NCI-H187 (cell line): ENCODE measurements at places on chromosomes 5 and 9.

DNA sequence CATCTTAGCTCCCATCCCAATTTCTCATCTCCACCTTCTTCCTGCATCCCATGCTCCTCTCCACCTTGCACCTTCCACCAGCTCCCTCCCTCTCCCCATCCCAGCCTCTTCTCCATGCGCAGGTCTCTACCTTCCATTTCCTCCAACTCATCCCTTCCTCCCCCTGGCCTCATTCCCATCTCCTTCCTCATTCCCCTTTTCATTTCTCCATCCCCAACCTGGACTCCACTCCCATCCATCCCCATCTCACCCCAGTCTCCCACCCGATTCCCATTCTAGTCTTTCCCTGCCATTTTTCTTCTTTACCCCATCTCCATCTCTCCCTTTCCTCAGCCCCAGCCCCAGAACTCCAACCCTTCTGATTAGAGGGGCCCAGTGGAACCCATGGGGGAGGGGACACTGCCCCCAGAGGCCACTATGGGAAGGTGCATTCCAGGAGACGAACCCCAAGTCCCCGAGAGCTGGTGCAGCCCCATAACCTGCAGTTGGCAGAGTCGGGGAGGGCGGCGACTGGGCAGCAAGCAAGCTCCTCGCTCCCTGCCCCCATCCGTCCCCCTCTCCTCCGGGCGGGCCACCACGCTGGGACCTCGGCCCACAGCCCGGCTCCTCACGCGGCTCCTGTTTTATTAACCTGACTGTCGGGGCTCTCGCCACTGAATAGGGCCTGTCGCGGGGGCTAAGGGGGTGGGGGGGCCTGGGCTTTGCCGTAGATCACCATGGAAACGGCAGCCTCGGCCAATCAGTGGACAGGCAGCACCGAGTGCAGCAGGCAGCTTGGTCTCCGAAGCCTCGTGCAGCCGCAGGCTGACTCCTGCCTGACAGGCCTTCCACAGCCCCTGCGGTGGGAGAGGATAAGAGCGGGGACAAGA lies 66.7 kb downstream of the PCDH1 start:
- DNase-seq = no peak

DNA sequence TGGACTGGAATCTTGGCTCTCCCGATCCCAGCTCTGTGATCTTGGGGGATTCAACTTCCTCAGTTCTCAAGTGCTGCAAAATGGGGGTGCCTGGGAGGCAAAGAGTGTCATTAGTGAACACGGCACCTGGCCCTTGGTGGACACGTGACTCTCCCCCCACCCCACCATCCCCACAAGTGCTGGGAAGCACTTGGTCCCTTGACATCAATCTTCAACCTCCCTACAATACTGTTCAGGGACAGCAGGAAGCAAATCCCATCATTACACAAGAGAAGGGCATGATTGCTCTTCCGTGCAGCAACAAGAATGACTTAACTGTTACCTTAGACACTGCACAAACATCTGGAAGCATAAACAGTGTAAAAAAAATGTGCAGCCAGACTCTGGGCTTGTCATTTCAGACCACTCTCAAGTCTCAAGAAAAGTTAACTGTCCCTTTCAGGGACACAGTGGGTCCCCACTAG lies 61.4 kb downstream of the PSMB7 start:
- DNase-seq = no peak

- no peak for DNase-seq
Observed at GRCh38 chr5:125346316-125346715, 599.9 kb upstream of the ZNF608 start.

- no peak for DNase-seq
Observed at GRCh38 chr9:109331353-109331752, 10.5 kb upstream of the EPB41L4B start.
